ENCODE measurements at places on chromosomes 11 and 22. TPM values are rescaled to one million over a fixed set of nuclear protein-coding genes. Genes with fewer than 3 reads are reported as not detected.
A peak's percentile ranks its signal among the peaks of the same experiment; 100 is the strongest.

Gene KLHL35
- 0.62 TPM for polyA plus RNA-seq

Gene ISX
- not detected for polyA plus RNA-seq

Gene FXYD6
- 42.0 TPM for polyA plus RNA-seq

Gene SLC5A12
- polyA plus RNA-seq = not detected

Gene MMP11
- 0.68 TPM for polyA plus RNA-seq

Gene SAA4
- 6.4 TPM for polyA plus RNA-seq

DNA sequence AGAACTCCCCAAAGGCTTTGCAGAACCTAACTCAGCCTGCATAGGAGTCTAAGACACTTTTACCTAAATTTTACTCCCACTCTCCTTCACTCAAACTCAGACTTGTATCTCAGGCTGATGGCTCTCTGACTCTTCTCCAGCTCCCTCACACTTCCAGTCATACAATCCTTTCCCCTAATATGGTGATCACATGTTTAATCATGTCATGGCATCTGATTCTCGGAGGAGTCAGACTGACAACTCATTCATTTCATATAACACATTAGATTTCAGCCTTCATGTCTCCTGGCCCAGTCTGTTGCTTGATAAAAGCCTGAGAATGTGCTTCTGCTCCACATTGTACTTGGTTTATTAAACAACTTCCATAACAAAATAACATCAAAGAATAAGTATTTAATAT, 1503.9 kb upstream of the TENM4 start:
- no peak for DNase-seq

GRCh38 chr11:76208438-76209374, 2.4 kb upstream of the WNT11 start:
- DNase-seq = peak; percentile 87

DNA sequence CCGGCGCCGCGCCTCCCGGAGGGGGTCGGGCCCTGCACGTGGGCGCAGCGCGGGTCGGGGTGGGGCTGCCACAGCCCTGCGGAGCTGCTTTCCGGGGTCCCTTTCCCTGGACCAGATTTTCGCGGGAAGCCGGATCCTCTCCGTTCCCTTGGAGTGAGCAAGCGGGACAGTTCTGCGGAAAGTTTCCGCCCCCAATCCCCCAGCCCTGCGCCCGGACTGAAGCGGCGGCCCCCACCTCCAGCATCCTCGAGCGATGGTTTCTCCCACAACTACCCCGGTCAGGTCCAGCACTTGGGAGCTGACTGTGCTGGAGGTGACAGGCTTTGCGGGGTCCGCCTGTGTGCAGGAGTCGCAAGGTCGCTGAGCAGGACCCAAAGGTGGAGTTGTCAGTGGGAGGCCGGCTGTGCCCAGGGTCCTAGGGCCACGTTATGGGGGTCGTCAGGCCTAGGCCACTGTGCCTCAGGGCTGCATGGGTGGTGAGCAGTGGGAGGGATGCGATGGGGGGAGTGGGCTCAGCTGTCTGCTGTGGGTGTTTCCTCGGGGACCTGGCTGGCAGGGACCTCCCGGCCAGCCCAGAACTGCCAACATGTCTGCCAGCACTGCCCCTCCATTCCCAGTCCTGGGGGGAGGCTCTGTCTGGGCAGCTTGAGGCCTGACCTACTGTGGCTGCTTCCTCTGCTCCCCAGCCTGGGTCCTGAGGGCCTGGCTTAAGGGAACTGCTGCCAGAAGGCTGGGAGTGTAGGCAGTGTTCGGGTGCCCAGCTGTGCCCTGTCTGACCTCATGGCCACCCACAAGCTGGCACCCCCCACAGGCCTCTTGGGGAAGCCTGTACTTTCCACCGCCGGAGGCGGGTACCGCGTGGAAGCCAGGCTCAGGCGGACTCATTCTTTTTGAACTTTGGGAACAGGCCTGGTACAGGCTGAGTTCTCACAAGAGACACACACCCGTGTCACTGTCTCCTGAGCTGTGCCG, 726 bp downstream of the ST3GAL4 start:
- no peak for DNase-seq

- DNase-seq = peak; percentile 16
Observed at GRCh38 chr11:117572129-117572528, 224.9 kb downstream of the DSCAML1 start.

DNA sequence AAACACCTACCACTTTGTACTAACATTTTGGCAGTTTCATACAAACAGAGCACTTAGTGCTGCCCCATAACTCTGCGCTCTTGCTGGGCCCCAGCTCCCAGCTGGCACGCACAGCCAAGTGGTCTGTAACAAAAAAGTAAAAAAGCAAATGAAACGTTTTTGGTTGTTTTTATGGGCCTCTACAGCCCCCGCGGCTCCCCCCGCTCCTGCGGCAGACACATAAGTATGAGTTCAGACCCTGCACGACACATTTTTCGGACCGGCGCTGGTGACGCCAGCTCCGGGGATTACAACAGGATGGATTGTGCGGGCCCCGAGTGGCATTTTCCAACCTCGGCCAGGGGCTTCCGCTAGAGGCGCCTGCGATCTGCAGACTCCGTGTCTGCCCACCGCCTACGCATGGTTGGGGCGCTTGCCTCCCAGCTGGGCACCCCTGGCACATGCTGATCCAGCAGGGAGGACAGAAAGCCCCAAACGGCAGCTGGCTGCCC, 418.2 kb downstream of the SOX6 start:
- peak; percentile 77 for DNase-seq

- DNase-seq = no peak
Observed at GRCh38 chr11:27349919-27350318, 13.1 kb downstream of the CCDC34 start.

GRCh38 chr22:31951194-31952093, 7.1 kb downstream of the YWHAH start:
- no peak for DNase-seq

DNA sequence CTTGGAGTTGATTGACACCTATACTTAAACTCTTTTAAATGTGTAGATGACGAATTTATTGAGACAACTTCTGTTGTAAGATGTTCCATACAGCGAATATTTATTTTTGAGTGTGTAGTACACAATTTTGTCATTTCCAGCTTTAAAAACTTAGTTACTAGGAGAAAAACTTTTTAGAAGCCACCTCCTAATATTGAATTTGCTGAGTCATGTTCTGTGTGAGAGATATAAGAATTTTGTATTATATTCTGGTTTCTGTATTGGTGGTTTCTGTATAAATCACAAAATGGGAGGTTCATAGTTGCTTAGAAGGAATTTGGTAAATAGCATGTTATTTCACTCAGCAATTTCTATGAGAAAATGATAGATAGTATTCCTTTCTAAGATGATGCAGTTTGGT, 171.3 kb downstream of the WNT11 start:
- no peak for DNase-seq

- no peak for DNase-seq
Observed at GRCh38 chr11:102757823-102758549, 22.4 kb downstream of the MMP10 start.

GRCh38 chr22:45934659-45935341, 42.2 kb downstream of the WNT7B start:
- peak; percentile 22 for DNase-seq

DNA sequence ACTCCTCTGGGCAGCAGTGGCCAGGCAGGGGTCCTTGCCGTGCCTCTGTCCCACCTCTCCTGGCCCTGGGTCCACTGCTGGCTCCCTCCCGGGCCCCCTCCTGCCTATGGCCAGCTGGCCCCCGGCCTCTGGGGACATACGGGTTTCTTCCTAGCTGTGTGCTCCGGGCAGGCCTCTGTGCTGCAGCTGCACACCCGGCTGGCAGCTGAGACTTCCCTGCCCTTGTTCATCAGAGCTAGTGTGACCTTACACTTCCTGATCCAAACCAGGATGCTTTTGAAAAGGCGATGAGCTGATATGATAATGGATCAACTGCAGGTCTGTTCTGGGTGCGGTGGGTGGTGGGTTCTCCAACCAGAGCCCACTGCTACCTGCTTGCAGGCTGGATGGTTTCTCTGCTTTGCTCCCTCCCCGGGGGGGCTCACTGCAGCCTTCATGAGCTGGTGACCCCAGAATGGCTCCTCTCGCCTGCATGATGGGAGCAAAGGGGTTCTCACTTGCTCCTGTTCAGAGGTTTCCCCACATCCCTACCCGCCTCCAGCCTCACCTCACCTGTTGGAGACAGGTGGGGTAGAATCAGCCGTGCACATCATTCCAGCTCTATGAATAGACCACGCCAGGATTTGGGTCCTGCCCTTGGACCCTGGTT, 13.3 kb downstream of the B3GAT1 start:
- no peak for DNase-seq

Data from lung (tissue), 17 donors.